Activated CD8-positive, alpha-beta memory T cell treated with anti-CD3 and anti-CD28 coated beads for 4 hours (primary cell): ENCODE measurements at places on chromosomes 4 and X.

GRCh38 chr4:48681856-48682255 lies 98.2 kb downstream of the FRYL start:
- no peak for DNase-seq

DNA sequence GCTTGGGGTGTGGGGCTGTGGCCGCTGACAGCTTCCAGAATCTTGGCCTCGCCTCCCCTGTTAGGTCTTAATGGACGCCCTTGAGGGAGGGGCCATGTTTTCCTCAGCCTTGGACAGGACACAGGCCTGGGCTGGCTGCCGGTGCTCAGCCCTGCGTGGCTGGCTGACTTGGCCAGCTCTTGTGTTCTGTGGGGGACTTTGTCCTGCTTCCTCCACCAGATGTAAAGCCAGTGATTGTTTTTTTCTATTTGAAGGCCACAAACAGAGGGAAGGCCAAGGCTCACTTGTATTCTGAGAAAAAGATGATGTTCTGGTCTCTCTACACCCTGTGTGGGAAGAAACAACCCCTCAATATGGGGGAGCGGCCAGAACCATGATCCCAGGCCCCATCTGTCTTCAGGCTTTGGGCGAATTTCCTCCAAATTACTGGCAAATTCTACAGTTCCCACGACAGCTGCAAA lies 71.3 kb downstream of the HTRA3 start:
- DNase-seq, result no peak

DNA sequence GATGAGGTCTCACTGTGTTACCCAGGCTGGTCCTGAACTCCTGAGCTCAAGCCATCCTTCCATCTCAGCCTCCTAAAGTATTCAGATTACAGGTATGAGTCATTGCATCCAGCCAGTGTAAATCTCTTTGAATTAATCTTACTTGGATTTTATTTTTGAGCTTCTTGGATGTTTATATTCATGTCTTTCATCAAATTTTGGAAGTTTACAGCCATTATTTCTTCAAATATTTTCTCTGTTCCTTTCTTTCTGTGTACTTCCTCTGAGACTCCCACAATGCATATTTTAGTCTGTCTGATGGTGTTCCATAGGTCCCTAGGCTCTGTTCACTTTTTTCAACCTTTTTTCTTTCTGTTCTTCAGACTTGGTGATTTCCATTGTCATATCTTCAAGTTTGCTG lies 34.9 kb downstream of the ZCCHC13 start:
- DNase-seq, result no peak

DNA sequence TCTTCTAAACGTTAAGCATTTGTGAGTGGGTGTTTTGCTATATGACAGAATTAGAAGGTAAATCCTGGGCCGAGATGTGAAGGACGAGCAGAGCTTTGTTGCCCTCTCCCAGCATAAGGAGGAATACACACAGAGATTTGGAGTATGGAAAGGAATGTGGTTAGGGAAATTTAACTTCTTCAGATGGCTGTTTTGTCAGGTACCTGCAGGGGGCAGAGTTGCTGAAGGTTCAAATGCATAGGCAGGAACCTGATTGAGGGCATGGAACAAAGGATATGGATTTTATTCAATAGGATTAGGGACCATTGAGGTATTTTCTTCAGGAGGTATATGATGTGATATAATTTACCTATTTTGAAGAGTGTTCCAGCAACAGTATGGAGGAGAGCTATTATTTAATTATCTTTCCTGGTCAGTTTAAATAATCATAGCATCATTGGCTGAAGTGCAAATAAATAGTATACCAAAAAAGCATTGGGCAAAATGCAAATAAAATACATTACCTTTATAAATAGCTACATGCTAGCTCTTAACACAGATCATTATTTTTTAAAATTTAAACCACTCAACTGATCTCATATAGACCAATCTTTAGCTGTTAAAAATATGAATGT lies 143.6 kb downstream of the SLIT2 start:
- DNase-seq, result no peak

GRCh38 chrX:65994519-65995506 lies 45.1 kb downstream of the VSIG4 start:
- no peak for DNase-seq

DNA sequence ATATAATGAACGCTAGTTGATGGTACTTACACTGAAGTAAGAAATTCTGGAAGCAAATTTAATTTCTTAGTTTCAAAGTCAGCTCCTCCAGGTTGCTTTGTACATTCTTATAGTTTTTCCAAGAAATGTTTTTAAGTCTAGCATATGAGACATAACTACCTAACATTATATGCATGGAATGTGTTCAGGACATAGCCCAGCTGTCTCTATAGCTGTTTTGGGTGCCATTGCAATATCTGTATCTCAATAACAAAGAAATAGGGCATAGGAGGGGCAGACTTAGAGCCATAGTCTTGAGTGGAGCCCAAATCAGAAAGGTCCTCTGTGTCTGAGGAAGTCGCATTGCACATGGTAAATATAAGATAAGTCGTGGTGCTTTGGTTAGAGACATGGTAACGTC lies 143.4 kb downstream of the CBR4 start:
- DNase-seq, result no peak

DNA sequence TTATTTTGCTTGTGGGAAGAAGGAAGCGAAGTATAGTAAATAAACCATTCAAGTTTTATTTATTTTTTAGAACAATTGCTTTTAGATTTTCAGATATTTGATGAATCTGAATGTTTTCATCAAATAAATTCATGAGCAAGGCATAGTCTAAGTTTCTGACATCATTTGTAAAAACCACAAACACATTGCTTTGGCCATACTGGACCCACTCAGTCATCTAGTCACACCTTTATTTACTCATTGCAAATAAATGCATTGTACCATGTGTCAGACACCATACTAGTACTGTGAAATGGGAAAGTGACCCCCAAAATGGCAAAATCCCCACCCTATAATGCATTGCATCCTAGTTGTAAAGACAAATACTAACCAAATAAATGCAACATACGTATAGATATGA lies 449.1 kb upstream of the SMIM31 start:
- no peak for DNase-seq

DNA sequence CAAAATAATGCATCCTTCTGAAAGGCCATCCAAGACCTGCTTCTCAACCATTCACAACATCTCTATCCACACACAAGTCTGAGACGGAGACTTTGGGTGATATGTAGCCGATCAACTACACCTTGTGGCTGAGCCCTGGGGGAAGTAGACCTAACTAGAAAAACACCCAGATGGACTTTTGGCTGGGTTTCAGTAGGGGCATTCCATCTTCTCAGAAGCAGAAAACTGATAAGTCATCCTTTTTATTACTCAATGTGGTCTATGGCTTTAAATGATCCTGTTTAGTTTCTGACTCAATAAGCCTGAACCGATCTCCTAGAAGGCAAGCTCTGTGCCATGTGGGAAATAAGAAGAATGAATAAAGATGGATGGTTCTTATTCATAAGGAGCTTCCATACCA lies 82.5 kb upstream of the AFF2 start:
- DNase-seq, result no peak

- no peak for DNase-seq
These were observed 12.4 kb upstream of the NFXL1 start for GRCh38 chr4:47926667-47927258.

GRCh38 chr4:76943129-76943620 lies 6.4 kb upstream of the SEPTIN11 start:
- no peak for DNase-seq

DNA sequence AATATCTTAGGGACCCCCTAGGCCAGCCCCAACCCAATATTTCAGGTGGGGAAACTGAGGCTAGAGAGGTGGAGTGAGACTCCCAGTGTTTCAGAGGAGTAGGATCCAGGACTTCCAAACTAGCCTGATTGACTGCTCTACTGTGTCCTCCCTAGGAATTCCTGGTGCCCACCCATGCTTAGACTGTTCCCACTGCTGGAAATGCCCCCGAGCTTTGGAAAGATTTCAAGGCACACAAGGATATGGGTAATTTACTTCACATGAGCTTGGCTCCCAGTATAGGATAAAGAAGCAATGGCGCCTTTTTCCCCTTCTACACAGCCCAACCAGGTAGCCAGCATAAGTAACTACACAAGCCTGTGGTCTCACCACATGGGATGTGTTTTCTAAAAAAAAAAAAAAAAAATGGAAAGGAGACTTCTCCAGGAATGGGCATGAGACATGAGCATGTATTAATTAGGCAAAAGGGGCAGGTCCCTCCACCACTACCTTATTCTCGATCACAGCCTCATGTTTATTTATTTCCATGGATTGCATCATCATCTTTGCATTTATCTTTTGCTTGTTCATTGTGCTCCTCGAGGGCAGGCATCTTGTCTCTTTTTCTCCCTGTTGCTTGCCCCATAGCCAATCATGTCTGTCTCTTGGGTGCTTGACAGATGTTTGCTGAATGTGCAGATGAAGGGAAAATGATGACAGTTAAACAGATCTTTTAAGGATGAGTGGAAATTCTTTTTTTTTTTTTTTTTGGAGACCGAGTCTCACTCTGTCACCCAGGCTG lies 66.7 kb downstream of the DRD5 start:
- DNase-seq, result no peak

- no peak for DNase-seq
These were observed 42.3 kb downstream of the DKK2 start for GRCh38 chr4:106993827-106994226.

GRCh38 chrX:3788494-3789233 lies 75.2 kb upstream of the PRKX start:
- DNase-seq, result no peak

DNA sequence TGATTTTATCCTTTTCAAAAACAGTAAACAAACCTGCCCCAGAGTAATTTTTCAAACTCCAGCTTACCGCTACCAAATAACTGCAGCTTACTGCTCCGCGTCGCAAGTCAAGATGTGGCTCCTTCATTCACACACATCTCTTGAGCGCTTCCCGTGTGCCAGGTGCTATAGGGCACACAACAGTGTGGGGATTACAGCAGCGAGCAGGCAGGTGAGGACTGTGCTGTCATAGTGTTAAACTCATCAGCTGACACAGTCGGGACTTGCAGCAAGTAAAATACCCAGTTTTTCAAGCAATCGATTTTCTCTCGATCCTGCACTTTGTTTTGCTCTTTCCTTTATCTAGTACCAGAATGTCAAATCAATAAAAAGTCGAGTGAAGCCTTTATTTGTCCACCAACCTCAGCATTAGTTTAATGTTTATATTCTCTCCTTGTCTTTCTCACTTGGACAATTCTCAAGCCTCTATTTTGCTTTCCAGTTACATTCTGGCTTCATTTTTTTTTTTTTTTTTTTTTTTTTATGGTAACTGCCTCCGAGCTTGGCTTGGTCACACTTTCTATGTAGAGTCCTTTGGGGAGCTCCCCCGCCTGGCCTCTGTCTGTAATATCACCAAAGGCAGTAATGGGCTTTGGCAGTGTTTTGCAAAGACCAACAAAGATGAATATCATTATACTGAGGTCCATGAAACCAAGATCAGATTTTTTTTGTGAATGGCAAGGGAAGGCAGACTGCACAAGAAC lies 8.3 kb upstream of the ASB5 start:
- no peak for DNase-seq

DNA sequence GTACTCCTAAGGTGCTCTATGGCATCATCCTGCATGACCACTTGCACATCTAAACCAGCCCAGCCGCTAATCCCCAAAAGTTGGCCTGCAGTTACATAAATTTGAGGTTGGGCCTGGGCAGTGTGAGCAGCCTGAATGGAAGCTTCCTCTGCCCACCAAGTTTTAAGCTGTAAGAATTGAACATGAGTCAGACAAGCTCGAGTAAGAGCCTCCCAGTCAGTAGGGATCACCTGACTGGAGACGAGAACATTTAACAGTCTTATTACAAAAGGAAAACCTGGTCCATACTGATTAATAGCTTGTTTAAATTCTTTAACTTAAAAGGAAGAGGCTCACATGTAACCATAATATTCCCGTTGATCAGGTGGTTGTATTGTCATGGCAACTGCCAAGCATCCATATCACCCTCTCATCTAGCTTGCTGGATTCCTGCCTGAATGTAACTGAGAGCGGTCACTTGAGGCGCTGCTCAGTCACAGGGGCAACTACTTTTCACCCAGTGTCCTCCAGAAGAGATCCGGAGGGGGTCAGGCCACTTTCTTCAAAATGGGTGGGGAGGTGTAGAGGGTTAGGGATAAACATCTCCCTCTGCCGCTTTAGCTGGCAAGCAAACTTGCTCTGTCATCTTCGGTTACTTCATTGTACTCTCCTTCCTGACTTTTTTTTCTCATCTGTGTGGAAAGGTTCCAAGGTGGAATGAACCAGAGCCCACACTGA lies 56.6 kb upstream of the WDR1 start:
- no peak for DNase-seq

DNA sequence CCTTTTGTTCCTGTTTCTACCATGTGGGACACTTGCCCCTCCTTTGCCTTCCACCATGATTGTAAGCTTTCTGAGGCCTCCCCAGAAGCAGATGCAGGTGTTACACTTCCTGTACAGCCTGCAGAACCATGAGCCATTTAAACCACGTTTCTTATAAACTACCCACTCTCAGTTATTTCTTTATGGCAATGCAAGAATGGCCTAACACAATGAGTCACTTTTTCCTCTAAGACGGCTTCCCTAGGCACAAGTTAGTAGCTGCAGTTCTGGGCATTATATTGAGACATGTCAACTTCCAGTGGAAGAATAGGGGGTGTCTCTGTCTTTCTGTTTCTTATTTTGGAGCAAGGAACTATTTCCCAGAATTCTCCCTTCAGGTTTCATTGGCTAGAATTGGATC lies 32.9 kb upstream of the DIPK2B start:
- DNase-seq, result no peak

DNA sequence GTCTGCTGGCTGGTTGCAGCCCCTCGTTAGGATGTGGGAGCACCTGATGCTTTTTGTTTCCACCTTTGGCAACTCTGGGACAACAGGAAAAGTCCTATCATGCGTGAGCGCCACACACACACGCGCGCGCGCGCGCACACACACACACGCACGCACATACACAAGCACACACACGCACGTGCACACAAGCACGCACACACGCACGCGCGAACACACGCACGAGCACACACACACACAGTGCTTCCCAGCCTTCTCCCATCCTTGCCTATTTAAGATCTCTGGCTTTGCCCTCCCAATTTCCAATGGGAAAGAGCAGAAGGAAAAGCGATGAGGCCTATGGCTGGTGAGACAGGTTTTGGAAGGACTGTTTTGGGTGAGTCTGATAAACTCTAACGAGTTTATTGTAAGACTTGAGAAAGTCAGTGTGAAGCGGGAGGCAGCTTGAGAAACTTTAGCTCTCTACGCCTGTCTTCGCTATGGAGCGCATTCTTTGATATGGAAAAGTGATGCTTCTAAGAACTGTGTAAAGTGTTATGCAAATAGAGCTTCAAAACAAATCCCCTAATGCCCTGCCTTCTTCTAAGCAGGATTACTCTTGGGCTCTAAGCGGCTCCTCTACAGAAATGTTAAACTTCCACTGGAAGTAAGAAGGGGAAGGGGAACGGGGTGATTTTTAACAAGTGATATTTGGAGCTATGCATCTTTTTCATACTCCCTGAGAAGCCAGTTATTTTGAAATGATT lies 11.8 kb downstream of the SUPT20HL1 start:
- no peak for DNase-seq

DNA sequence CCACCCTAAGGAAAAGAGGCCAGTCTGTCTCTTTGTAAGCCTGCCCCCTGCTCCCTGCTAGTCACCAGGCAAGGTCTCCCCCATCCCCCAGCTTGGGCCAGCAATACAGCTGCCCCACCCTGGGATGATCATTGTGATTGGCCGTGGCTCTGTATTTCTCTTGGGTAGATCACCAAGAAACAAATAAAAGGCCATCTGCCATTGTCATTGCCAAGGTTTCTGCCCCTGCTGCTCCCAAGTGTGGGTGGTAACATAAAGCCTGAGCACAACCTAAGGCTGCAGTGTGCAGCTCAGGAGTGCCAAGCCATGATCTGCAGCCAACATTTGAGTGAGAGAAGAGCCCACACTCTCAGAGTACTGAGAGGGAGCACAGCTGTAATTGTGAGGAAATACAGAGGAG lies 241.0 kb upstream of the POF1B start:
- no peak for DNase-seq

- no peak for DNase-seq
These were observed 1.2 kb downstream of the UCHL1 start for GRCh38 chr4:41257906-41258305.
